Fibroblast of skin of left biceps (primary cell): ENCODE measurements at places on chromosomes 6 and 20.

- no peak for DNase-seq
Measured at GRCh38 chr6:54700158-54700557, 146.4 kb upstream of the FAM83B start.

- DNase-seq: no peak
Measured at GRCh38 chr6:103879800-103880199, 979.9 kb downstream of the HACE1 start.

DNA sequence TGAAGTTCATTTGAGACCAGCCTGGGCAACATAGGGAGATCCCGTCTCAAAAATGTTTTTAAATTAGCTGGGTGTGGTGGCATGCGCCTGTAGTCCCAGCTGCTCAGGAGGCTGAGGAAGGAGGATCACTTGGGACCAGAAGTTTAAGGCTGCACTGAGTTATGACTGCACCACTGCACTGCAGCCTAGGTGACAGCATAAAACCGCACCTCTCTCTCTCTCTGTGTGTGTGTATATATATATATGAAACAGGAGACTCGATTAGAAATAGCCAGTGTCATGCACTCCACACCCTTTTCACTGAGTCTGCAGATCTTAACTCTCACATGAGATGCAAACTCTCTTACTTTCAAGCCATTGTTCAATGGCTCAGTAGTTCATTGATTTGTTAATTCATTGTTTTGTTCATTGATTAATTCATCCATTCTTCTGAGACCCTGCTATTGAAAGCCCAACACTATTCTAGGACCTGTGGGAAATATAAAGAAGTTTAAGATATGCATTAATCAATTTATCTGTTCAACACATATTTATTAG lies 52.4 kb upstream of the MRPS10 start:
- no peak for DNase-seq

- DNase-seq: no peak
Measured at GRCh38 chr20:36400909-36401735, 95.0 kb downstream of the DLGAP4 start.

- DNase-seq: no peak
Measured at GRCh38 chr6:150409576-150410066, 40.8 kb downstream of the IYD start.

DNA sequence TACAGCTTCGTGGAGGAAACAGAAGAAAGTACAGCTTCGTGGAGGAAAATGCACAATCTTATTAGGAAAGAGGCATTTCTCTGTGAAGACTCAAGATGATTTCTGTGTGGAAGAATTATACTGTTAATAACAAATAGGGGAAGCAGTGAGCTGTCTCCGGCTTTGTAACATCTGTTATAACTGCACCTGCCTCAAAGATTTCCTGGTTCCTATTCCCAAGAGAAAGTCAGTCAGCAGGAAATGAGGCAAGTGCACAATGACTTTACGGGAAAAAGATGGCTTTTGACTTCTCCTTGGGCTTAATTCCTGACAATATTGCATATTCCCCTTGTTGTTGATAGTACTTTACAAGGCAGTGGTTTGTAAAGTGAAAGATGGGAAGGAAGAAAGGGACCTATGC lies 538.5 kb downstream of the BMP2 start:
- DNase-seq: no peak

DNA sequence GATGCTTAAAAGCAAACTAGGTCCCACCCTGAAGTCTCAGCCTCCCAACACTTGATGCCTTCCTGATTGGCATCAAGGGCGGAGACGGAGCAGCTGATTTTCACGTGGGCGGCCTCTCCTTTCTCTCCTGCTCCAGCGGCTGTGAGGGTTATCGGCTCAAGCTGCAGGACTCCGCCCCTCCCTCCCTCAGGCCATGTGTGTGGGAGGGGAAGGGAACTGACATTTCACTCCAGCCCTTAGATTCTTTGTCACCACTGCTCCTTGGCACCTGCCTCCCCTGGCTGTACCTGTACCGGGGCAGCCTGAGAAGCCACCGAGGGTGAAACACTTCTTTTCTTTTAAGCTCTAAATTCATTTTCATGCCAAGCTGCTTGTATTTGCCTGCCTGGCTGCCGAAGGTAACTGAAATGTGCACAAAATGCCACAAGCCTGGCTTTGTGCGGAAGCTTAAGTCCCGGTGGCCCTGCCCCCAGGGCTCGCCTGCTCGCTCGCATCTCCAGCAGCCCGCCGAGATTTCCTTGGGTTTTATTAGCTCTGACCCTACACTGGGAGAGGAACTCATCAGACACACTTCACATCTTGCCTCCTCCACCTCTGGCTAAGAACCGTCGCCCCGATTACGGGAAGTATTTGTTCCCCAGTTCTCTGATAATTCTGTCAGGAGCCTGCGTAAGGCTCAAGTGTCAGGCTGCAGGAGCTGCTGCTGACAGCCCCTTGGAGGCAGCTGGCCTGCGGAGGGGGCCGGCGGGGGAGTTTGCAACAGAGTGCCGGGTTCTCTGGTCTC lies 9.6 kb upstream of the CPNE5 start:
- no peak for DNase-seq

DNA sequence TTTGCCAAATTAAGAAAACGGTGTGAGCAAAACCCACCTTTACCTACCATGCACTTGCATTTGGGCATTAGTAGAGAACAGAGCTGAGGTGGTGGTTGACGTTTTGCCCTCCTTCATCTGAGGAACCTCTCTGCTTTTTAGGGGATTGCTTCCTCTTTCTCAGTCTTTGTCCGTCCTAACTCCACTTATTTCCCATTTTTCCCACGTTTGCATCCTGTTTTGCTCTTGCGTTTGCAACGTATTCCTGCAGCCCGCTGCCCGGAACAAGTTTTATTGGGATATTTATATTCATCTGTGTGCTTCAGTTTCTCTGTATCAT lies 374 bp upstream of the SERINC1 start:
- no peak for DNase-seq

DNA sequence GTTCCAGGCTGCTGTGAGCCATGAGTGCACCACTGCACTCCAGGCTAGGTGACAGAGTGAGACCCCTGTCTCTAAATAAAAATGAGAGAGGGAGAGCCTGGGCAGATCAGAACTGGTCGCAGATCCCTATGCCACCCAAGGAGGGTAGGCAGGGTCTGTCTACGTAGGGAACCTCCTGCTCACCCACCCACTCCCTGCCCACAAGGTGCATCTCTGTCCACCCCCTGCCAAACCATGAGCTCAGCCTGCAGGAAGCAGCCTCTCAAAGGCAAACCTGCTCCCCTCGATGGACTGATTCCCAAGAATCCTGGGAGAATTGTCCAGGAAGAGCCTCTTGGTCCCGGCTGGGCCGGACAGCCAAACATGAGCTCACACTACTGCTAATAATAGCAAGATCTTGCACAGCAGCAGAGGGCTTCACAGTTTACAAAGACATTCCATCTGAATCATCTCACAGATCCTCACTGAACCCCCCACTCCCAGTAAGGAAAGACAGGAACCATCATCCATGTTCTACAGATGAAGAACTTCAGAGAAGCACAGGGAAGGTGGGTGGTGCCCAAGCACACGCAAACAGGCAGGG lies 27.8 kb upstream of the TLDC2 start:
- DNase-seq: peak; percentile 65

- no peak for DNase-seq
Measured at GRCh38 chr6:19337101-19337500, 500.1 kb upstream of the ID4 start.

DNA sequence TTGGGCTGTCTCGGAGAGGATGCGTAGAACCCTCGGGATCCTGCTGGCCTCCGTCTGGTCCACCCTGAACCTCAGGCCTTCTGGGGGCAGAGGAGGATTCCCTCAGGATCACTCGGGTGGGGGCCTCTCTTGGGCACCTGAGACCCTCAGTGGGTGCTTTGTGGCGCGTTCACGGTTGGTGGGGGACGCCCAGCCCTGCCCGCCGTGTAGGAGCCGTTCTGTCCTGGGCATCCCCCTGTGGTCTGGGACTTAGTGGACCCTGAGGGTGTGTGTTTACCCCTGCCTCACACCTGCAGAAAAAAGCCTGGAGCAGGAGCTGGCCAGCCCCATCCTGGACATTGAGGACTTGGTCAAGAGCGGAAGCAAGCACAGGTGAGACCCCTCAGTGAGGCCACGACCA lies 7.6 kb downstream of the RTEL1 start:
- no peak for DNase-seq

- no peak for DNase-seq
Measured at GRCh38 chr6:41688256-41688965, 47.0 kb downstream of the TFEB start.

DNA sequence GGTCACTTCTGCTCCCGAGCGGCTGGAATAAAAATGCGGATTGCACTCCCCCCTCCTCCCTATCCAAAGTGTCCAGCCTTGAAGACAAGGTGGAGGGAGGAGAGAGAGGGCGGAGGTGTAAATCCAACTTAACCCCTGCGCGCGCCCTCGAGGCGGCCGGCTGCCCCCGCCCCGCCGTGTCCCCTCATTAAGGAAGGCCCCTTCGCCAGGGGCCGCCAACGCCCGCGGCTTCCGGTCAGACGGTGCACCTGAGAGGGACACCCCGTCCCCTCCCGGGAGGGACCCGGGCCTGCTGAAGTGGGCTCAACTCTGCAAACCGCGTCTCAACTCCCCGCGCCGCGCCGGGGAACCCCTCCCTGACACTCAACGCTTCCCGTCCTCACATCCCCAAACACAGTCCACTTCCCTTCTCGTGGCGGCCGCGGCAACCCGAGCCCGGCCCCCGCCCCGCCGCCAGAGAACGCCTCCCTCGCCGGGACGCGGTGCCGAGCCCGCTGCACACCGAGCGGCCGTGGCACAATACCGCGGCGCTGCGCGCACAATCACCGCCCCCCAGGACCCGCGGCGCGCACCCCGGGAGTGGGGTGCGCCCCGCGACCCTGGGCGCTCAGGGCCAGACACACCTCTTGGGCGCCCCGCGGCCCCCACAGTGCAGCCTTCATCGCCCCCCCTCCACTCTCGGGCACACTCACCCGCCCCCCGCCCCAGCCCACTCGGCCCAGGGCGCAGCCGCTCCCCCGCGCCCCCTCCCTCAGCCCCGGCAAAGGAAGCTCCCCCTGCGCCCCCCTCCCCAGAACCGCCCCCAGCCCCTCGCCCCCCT lies 102.5 kb downstream of the NOL4L start:
- no peak for DNase-seq

- DNase-seq: no peak
Measured at GRCh38 chr6:44203955-44204354, 12.8 kb upstream of the MYMX start.

DNA sequence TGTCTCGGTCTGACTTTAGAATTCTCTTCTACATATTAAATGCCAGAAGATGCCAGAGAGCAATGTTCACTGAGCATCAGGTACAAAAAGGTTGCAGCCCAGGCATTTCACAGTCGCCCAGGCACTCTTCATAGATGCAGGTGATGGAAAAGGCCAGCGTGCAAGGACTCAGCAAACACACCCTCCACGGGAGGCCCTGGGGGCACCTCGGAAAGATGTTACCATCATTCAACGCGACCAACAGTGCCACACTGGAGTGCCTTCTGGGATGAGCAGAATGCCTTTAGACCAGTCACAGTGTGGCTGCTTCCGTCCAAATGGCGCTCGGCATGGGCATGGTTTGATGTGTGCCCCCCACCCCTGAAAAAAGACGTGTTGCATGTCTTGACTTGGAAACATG lies 4.5 kb upstream of the RAMACL start:
- DNase-seq: no peak

DNA sequence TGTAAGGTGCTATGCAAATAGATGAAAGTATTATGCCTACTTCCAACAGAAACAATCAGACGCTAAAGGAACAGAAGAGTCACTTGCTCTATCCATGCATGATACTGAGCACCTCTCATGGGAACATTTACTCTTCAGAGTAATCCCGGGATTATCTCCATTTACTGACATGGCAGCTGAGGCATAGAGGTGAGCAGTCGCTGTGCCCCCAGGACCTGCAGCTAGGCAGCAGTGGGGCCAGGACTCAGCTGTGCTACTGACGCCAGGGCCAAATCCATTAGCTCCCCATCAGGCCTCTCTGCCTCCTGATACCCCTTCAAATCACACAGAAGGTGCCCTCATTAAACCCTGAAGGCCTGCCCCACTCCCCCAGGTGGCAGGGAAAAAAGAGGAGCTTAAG lies 51.9 kb downstream of the TRAM2 start:
- no peak for DNase-seq

GRCh38 chr6:153572371-153572770 lies 441.3 kb upstream of the RGS17 start:
- no peak for DNase-seq

- DNase-seq: no peak
Measured at GRCh38 chr6:1797801-1798200, 188.1 kb downstream of the FOXC1 start.

DNA sequence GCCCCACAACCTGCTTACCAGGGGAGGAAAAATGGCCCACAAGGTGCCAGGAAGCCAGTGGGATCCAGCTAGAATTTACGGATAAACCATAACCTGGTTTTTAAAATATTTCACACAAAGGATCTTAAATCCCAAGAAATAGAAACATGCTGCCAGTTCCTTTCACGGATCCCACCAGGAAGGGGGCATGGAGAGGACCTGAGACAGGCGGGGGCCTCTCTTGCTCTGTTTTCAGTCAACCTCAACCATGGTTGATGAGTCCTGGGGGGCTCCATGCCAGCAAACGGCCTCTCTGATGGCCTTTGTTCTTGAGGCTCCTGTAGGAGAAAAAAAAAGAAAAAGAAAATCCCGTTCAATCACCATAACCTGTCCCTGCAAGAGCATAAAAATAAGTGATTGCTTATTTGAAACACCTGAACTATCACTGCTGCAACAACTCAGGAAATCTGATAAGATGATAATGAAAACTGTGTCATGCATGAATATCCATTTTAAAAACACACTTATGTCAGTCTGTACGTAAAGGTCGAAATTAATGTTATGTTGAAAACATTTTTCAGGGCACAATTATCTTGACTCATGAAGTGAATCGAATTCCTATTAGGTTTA lies 125.8 kb upstream of the CST7 start:
- no peak for DNase-seq

DNA sequence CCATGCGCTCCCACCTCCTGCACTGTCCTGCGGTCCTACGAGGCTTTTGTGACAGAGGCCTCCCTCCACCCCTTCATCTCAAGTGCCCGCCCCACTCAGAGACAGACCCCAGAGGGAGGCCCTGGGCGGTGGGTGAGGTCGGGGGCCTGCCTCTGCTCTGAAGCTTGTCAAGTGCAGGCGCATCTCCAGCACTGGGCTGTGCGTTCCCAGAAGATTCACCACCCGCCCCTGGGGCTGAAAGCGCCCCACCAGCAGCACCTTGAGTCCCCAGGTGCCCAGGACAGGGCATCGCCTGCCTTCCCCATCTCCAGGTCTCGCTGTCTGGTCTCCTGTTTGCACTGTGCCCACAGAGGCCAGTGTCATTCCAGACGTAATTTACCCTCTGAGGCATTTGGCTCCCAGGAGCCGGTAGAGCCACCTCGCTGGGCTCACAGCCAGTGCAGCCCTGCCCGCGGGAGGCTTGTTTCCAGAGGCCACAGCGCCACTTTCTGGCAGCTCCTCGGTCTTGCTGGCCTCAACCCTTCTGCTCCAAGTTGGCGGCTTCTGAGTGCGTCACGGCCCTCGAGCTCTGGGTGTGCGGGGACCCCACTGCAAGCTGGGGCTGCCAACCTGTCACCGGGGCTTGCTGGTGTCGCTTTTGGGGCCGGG lies 191.1 kb downstream of the TAF4 start:
- no peak for DNase-seq

DNA sequence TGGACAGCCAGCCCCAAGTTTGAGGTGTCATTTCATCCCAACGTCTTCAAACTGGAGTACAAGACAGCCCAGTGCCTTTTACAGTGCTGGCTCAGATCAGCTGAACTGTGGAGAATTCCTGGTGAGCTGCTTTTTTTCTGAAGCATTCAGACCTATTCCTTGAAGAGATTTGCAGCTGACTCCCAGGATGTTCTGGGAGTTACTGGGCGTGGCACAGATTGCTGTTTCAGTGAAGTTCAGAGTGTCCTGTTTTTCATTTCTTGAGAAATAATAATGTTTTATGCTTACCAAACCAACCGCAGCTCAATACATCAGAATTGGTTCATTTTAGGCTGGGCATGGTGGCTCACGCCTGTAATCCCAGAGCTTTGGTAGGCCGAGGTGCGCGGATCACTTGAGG lies 33.4 kb upstream of the SRPK1 start:
- DNase-seq: no peak
